ENCODE measurements at places on chromosomes 7 and 10.

- no peak for DNase-seq
These were observed 697.1 kb upstream of the GALNT17 start for GRCh38 chr7:70434821-70435220.

GRCh38 chr7:18846765-18847215, 270.6 kb downstream of the TWIST1 start:
- no peak for DNase-seq

- no peak for DNase-seq
These were observed 120.8 kb upstream of the SEC61G start for GRCh38 chr7:54879776-54880175.

DNA sequence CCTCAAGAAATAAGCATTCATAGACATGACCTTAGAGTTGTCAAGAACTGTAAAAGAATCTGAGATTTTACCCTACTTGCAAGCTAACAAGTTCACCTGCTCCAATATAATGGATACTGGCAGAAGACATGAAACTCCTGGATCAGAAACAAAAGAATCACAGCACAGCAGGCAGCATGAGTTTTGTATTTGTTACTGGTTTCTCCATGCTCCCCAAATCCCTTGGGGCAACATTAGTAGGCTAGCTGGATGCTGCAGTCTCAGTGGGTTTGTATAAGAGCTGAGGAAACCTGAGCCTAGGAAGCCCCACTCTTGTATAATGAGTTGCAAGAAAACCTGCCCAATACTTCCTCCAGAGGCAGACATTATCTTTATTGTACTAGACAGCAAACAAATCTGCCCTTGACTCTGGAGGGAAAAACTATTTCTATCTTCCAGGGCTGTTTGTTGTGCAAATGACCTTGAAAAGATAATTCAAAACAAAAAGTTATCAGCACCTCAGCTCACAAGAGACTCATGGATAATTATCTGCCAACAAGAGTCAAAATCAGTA, 64.8 kb downstream of the ABLIM1 start:
- DNase-seq = no peak

DNA sequence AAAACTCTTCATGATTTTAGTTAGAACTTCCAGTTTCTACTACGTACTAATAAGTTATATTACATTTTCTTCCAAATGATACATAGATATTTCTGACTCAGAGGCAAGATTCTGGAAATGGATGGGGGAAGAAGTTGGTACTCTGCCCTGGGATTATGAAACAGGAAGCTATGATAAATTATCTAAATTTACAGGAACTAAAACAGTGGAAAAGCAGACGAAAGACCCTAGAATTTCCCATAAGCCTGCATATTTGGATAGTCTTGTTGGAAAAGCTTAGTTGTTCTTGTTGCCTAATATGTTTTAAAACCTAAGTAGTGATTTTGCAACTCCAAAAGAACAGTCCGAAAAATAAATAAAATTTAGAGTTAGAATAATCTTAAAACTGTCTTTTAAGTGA, 21.8 kb downstream of the CFAP69 start:
- no peak for DNase-seq

- DNase-seq = no peak
These were observed 296.2 kb upstream of the SMIM30 start for GRCh38 chr7:113414401-113415035.

GRCh38 chr10:61633665-61634064, 29.1 kb upstream of the CABCOCO1 start:
- no peak for DNase-seq

DNA sequence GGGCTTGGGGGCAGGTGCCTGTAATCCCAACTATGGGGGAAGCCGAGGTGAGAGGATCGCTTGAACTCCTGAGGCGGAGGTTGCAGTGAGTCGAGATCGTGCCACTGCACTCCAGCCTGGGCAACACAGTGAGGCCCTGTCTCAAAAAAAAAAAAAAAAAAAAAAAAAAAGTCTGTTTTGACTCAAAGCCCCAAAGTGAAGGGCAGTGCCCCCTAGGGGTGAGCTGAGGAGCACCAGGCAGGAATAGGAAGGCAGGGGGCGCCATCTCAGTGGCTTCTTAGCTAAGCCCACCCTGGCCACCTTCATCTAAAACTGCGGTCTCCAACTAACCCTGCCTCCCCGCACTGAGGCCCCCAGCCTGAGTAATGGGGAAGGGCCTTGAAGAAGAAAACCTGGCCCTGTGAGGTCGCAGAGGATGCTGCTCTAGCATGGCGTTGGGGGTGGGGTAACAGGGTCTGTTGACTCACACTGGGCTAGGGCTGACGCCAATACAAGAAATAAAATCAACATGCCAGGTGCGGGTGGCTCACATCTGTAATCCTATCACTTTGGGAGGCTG, 9.8 kb downstream of the PODXL start:
- no peak for DNase-seq

GRCh38 chr7:33334349-33334748, 205.0 kb downstream of the BBS9 start:
- DNase-seq = no peak

DNA sequence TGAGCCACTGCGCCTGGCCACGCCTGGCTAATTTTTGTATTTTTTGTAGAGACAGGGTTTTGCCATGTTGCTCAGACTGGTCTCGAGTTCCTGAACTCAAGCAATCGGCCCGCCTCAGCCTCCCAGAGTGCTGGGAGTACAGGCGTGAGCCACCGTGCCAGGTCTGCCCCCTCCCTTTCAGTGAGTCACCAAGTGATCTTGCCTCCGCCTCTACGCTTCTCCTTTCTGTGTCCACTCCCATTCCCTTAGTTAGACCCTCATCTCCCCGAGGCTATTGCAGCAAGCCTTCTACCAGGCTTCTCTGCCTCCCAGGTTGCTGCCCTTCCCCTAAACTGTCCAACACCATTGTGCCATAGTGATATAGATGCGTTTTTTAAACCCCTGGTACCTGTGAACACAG, 32.9 kb downstream of the CDC123 start:
- no peak for DNase-seq

DNA sequence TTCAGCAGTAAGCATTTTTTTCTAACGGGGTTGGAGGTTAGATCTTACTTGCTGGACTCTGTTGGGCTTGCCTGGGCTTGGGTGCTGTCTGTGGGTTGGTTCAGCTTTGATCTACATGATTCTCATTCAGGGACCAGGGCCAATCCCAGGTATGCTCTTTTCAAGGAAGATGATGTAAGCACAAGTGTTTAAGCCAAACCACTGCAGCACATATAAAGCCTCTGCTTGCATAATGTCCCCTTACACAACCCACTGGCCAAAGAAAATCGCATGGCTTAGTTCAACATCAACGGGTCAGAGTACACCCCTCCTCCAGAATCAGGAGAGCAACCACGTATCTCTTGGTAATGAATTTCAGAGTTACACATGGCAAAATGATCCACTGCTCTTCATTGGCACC, 83.9 kb downstream of the DNAJB9 start:
- no peak for DNase-seq

- DNase-seq = no peak
These were observed 36.8 kb downstream of the CCM2 start for GRCh38 chr7:45036796-45037195.
